ENCODE measurements at places on chromosomes 1 and 21.
A peak's percentile ranks its signal among the peaks of the same experiment; 100 is the strongest.

DNA sequence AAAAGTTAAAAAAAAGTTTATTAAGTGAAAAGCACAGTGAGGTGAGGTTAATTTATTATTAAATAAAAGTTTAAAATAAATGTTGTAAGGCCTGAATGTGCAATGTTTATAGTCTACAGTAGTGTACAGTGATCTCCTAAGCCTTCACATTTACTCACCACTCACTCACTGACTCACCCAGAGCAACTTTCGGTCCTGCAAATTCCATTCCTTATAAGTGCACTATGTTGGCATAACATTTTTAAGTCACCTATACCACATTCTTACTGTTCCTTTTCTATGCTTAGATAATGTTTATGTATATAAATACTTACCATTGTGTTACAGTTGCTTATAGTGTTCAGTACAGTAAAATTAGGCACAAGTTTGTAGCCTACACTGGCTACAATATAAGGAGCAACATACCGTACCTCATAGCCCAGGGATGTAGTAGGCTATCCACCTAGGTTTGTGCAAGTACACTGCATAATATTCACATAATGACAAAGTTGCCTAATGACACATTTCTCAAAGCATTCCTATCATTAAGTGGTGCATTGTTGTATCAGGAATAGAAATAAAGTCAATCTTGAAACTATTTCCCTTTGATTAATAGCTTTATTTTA lies 426.5 kb upstream of the BRINP3 start:
- no peak for DNase-seq

DNA sequence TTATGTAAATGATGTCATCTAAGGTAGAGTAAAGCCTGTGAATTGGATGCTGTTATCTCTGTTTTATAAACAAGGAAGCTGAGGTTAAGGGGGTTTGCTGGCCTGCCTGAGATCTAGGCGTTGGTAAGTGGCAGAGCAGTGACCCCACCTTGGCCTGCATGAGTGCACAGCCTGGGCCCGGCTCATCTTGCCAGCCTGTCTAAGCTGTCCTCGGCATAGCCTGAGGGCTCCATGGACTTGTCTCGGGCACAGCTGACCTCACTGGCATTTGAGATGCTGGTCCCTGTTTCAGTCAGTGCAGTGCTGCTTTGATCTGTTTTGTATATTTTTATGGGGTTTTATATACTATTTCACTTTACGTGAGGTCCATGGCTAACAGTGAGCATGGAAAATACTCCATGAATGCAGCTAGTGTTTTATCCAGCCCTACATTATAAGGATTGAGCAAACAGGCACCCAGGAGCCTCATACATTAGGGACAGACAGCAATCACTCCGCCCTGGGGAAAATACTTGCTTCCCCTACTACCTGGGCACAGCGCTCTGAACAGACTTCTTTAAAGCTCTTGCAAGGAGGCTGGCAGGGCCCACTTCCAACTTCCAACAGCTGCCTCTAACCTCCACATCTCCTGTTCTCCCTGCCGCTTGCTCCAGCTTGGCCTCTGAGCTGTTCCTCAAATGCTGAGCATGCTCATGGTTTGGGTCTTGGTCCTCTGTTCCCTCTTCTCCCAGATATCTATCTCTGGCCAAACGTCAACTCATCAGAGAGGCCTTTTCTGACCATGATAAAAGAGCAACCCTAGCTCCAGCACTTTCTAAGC lies 150.6 kb upstream of the HMGB4 start:
- DNase-seq, result no peak

- no peak for DNase-seq
Observed at GRCh38 chr1:150576794-150577556, 2.4 kb downstream of the MCL1 start.

DNA sequence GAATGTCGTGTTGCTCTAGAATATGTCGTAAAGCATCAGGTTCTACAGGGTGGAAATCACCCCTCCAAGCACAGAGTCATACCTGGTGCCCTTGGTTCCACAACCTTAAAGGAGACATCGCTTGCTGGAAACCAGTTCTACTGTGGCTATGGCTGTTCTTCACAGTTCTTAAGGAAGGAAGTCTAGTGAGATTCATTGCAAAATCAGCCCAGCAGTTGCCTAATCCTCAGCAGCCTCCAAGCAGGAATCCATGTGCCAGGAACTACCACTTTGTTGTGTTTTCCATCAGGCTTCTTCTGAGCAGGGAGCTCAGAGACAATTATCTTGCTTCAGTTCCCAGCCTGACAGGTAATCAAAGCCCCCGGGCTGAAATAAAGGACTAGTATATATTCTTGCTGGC lies 45.0 kb upstream of the SLC35F3 start:
- DNase-seq, result no peak

- DNase-seq, result no peak
Observed at GRCh38 chr21:45598666-45599065, 44.9 kb upstream of the PCBP3 start.

GRCh38 chr1:53967409-53968124 lies 21.4 kb downstream of the LRRC42 start:
- no peak for DNase-seq

GRCh38 chr1:116934586-116935207 lies 25.0 kb downstream of the PTGFRN start:
- DNase-seq, result no peak

DNA sequence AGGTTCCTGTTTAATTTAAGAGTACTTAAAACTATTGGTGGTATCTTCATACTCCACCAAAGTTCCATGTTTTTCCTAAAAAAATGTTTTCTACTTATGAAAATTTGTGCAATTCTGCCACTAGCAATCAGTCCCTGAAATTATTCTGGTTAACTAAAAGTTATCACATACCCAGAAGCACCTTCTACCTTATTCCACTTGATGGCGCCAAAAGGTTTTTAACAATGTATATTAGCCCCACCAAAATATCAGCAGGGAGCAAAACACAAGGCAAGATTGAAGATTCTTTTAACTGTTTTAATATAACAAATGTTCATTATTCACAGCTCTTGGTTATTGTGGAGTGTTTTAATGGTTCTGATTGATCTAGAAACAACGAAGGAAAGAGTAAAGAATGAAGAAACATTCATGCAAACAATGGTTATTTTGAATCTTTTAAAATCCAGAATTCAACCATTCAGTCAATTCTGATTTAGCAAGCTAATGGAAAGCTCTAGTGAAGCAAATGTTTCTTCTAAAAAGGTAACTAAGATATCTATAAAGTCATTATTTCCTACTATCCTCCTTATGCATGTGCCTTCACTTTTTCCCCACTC lies 67.2 kb downstream of the TTLL7 start:
- DNase-seq, result no peak

- no peak for DNase-seq
Observed at GRCh38 chr1:190101756-190102155, 375.9 kb downstream of the BRINP3 start.

DNA sequence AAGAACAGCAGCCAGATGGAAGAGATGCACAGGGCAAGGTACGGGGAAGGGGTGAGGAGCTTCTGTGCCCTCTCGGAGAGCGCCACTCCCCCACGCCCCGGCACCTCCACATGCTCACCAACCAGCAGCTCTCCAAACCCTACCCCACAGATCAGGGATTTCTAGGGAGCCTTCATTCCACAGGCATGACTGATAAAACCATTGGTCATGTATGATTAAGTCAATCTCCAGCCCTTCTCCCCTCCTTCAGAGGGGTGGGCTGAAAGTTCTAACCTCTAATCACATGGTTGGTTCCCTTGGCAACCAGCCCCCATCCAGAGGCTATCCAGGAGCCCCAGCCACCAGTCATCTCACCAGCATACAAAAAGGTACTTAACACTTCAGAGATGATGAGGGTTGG lies 144.7 kb downstream of the TGFBR3 start:
- no peak for DNase-seq

GRCh38 chr1:171280599-171280998 lies 32.3 kb downstream of the FMO1 start:
- DNase-seq, result no peak

- no peak for DNase-seq
Observed at GRCh38 chr1:176517484-176517883, 54.5 kb downstream of the PAPPA2 start.

- DNase-seq, result no peak
Observed at GRCh38 chr21:33124889-33125288, 54.9 kb downstream of the OLIG1 start.

DNA sequence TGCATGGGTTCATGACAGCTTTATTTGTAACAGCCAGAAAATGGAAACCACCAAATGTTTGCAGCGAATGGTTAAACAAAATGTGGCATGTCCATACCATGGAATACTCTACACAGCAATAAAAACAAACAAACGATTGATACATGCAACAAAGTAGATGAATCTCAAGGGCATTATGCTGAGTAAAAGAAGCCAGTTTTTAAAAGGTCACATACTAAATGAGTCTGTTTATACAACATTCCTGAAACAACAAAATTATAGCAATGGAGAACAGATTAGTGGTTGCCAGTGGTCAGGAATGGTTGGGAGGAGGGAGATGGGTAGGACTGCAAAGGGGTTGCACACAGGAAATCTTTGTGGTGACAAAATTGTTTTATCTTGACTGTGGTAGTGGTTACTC lies 202.4 kb upstream of the UBE2U start:
- DNase-seq, result no peak

GRCh38 chr1:21659924-21660326 lies 9.2 kb downstream of the RAP1GAP start:
- no peak for DNase-seq

DNA sequence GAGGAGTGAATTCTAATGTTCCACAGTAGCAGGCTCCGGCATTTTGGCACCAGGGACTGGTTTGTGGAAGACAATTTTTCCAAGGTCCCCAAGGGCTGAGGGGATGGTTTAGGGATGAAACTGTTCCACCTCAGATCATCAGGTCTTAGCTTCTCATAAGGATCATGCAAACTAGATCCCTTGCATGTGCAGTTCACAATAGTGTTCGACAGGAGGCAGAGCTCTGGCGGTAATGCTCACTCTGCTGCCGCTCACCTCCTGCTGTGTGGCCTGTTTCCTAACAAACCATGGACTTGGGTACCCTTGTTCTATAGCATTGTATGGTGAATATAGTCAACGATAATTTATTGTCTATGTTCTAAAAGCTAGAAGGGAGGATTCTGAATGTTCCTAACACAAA lies 16.6 kb downstream of the CRNN start:
- DNase-seq, result no peak

DNA sequence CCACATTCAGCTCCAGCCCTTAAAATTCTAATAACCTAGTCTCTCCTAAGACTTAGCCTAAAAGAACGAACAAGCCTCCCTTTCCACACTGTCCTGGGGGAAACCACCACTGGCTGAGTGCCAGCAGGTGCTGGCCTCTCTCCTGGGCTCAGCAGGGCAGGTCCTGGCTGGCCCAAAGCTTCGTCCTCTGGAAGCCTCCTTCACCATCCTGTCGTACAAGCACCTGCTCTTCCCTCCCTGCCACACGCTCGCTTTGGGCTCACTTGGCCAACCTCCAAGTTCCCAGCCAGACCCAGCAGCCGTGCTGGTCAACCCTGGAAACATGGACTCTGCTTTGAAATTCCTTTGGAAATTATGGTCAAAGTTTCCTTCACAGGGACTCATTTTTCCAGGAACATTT lies 58.2 kb upstream of the SLC25A33 start:
- DNase-seq, result peak; percentile 96

GRCh38 chr1:22689505-22689904 lies 21.1 kb upstream of the EPHB2 start:
- peak; percentile 14 for DNase-seq

- no peak for DNase-seq
Observed at GRCh38 chr1:149963358-149963757, 26.7 kb upstream of the MTMR11 start.

DNA sequence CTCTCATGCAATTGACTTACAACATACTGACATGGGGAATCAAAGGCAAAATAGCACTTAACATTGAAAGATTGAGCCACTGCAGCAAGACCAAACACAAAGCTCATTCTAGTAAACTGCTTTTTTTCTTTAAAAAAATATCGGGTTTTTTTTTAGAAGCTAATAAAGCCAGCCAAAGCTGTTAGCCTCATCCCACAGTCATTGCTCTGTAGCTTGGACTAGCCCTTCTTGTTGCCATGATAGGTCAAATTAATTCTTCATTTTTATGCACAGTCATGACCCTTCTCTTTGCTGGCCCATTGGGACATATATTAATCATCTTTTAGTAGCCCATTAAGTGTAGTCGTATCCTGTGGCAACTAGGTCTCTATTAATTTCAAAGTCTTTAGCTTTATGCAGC lies 231.3 kb downstream of the ADGRL2 start:
- no peak for DNase-seq

DNA sequence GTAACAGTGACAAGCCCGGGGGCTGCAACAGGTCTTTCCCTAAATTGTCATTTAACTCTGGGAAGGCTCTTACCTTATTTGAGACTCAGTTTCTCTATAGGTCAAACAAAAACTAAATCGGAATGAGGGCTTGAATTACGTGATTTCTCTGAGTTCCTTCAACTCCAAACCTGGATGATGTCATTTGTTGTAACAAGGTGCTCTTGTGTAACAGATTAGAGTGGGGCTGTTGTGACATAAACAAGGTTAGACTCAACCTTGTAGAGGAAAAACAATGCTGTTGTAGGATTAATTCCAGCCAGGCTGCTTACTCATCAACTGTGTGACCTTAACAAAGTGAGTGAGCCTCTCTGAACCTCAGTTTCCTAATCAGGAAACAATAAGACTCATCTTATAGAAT lies 74.4 kb downstream of the SUSD4 start:
- no peak for DNase-seq

- no peak for DNase-seq
Observed at GRCh38 chr1:81758181-81758580, 42.6 kb upstream of the ADGRL2 start.

DNA sequence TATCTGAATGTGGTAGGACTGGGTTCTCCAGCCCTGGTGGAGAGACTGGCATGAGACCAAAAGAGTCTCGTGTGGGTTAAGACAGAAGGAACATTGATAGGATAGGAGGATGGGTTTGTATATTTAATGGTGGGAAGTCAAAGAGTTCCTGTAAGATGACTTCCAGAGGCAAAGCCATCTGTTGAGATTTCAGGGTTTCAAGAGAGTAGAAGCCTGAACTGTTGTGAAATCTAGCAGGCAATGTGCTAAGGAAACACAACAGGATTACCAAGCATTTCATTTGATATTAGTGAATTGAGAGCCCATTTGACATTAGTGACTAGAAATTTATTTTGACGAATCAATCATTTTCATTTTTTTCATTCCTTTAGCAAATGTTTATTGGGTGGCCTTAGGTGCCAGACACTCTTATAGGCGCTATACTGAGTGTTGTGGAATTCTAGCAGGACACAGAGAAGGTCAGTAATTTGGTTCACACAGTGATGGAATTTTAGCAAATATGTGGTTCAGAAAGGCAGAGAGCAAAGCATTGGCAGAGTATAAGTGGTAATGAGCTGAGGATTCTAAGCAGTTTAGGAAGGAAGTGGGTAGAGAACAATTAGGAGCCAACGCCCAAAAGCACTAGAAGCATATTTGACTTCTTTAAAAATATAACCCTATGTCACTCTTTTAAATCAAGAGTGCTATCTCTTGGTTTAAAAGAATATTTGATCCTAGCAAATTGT lies 149.3 kb downstream of the AK5 start:
- DNase-seq, result no peak

DNA sequence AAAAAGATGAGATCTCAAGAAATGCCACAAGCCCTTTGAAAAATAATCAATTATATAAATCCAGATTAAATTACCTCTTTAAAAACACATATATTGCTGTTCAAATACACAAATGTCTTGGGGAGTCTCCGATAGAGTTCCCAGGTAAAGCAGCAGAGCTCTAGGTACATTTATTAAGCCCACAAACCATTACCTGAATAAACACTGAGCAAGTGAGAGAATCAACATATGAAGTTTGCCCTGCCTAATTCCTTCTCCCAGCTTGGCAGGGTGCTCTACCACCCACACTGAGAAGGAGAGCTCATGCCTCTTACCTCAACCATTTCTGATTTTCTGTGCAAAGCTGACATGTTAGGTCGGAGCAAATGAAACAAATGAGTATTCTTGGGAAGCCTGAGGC lies 402.4 kb downstream of the KCNH1 start:
- no peak for DNase-seq
